Breast epithelium (tissue), 4 donors: ENCODE measurements at places on chromosomes 11 and 22. TPM values are rescaled to one million over a fixed set of nuclear protein-coding genes. Genes with fewer than 3 reads are reported as not detected.

The TMEM126B gene
- 50.5 TPM for total RNA-seq

The C11orf86 gene
- total RNA-seq, result not detected

The TYR gene
- not detected for total RNA-seq

The YAP1 gene
- total RNA-seq, result 179 TPM

- peak; percentile 60 for DNase-seq
These were observed 19.8 kb downstream of the FAM118A start for GRCh38 chr22:45329530-45329936.

DNA sequence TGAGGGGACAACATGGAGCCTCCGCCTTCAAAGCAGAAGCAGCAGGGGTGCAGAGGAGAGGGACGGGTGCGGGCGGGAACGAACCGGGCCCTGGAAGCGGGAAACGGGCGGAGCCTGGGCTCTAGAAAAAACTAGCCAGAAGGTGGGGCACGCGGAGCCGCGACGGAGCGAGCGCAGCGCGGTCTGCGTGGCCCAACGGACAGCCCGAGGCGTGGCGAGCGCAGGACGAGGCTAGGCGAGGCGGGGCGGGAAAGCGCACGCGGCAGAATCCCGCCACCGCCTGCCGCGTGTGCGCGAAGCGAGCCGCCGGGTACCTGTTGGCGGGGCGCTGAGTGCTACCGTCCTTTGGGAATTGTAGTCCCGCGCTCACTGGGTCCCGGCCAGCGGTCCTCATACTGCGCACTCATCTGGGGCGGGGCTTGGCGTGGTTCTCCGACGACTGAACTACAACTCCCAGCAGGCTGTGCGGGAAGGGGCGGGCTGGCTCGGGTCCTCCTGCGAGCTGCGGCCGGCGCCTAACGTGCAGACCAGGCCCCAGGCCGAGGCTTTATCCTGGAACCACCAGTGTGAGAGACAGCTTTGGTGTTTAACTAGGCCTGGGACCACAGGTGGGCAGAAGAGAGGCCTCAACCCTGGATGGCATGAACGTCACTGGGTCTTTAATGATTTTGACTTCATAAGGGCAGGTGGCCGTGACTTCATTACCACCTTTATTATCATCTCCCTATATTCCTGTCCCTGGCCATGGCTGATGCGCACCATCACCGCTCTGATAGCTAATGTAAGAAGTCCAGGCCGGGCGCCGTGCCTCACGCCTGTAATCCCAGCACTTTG, at the start of gene ATL3:
ATL3 (minus strand) TSS at position 55 of the 834 bp plus-strand sequence; CDS start at position 14, 41 bp downstream.
- peak; percentile 99 for DNase-seq

DNA sequence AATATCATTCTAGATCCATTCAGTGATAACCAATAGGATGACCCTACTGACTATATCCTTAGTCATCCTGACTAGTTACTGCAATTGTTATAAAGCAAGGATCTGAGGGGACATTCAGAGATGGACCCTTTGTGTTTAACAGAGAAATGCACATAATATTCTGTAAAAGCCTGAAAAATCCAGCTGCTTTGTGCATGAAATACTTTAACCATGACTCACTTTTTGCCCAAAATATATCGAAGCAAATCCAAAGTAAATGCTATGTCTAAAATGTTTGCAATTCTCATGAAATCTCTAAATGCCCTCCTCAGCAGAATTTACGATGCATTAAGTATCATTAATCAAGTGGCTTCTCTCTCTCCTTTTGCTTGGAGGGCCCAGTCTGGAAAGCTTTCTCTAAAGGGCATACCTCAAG, 178.8 kb upstream of the MTMR2 start:
- no peak for DNase-seq

GRCh38 chr22:25942856-25943411, 200.9 kb downstream of the MYO18B start:
- DNase-seq, result no peak

GRCh38 chr11:83438438-83438837, 152.3 kb upstream of the CCDC90B start:
- no peak for DNase-seq

DNA sequence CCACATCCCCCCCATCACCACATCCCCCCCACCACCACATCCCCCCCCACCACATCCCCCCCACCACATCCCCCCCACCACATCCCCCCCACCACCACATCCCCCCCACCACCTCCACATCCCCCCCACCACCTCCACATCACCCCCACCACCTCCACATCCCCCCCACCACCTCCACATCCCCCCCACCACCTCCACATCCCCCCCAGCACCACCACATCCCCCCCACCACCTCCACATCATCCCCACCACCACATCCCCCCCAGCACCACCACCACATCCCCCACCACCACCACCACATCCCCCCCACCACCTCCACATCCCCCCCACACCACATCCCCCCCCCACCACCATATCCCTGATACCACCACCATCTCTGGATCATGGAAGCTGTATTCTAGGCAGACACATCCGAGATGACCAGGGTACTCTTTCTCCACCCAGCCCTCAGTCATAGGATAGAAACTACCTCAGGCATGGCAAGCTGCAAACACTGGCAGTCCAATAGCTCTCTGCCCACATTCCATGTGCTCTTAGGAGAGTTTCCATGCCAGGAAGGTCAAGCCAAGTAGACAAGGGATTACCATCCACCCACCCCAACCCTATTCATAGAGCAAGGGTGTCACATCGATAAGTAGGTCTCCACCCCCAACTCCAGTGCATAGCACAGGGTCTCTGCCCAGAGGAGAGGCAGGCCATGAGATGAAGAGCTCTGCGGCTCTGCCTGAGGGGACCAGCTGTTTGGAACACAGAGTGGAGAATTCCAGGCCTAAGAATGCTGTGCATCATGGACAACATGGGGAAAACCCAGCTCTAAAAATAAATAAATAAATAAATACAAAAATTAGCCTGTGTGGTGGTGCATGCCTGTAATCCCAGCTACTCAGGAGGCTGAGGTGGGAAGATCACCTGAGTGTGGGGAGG, 33.0 kb upstream of the TEAD1 start:
- DNase-seq, result no peak

DNA sequence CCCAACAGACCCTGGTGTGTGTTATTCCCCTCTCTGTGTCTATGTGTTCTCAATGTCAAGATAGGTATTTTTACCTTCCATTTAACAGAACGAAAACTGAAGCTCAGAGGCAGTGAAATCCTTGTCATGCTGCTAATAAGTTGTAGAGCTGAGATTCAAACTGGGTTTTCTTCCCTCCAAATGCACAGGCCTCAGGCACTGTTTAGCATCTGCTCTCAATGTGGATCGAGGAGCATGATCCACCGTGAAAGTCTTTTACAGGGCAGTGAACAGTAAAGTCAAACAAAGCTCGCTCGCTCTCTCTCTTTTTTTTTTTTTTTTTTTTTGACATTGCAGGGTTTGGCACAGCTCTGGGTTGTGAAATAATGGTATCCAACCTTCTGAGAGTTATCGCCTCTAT, 401.0 kb upstream of the SYN3 start:
- no peak for DNase-seq

GRCh38 chr22:44660051-44660830, 41.8 kb upstream of the PRR5 start:
- no peak for DNase-seq

- no peak for DNase-seq
These were observed 2.7 kb upstream of the CLMP start for GRCh38 chr11:123197711-123198110.

DNA sequence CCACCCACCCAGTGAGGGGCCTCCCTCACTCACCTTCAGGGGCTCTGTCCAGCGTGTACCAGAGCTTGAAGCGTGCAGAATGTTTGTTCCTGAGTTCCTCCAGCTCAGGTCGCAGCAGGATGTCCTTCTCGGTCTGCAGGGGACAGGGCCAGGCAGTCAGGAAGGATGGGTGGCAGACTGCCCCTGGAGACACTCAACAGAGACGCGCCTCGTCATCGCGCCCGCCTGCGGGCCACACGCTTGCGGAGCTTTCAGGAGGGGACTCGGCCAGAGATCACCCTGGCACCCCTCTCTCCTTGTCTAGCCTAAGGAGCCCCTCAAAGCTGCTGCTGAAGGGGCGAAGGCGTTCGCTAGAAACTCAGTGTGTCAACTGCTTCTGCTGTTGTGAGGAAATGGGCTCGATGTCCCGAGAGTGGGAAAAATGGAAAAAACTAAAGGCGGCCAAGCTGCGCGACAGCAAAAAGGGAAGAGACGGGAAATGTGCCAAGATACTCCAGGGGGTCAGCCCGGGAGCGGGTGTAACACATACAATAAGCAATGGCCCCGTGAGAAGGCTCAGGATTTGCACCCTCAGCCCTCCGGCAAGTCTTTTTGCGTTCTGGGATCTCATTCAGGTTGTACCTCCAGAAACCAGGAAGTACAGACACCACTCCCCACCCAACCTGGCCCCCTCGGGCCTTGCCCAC, 9.2 kb upstream of the POLDIP3 start:
- no peak for DNase-seq

GRCh38 chr11:79925570-79925969, 484.7 kb upstream of the TENM4 start:
- no peak for DNase-seq

DNA sequence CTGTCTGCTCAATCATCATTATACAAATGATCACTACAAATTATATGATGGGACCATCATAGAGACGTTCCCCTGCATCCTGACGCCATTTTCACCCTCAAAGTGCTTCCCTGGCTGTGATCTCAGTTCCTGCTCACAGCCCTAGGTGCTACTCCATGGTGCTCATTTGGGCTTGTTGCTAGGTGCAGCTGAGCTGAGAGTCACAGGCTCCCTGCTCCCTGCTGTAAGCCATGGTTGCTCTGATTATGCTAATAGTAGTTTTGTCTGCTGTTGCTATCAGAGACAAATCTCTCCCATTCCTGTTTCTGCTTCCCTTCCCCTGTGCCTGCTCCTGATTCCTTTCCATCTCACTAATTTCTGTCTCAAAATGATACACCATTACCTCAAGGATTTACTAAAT, 474.3 kb downstream of the METTL15 start:
- DNase-seq, result no peak

DNA sequence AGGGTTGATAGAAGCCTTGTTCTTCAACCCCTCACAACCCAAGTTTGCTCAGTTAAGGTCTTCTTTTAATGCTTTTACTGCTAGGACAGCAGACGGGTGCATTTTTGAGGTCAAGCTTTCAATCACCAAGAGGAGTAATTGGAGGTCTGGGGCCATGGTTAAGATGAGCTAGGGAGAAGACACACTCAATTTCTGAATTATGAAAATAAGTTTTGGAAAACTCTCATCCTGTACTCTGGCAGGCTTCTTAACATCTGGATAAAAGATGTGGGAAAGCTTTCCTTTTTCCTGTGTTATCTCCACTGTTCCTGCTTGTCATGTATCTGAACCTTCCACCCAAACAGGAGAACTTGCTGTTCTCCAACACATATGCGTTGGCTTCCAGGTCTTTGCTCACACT, 9.7 kb downstream of the ABTB2 start:
- no peak for DNase-seq

- DNase-seq, result no peak
These were observed 762.2 kb downstream of the ETS1 start for GRCh38 chr11:127825183-127825582.

DNA sequence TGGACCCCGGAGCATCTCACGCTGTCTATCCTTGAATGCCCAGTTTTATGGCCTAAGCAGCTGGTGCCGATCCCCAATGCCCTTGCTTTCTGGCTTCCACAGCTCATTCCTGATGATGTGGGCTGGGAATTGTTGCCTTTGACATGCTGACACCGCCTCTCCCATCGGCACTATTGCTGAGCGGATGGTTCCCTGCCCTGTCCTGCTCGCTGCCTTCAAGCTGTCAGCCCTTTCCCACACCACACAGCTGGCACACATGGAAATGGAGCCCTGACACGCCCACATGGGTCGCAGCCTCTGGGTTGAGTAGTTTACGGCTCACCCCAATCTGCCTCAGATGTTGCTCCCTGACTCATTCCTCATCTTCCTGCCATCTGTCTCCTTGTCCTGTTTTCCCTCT, 110.2 kb upstream of the SESN3 start:
- no peak for DNase-seq

DNA sequence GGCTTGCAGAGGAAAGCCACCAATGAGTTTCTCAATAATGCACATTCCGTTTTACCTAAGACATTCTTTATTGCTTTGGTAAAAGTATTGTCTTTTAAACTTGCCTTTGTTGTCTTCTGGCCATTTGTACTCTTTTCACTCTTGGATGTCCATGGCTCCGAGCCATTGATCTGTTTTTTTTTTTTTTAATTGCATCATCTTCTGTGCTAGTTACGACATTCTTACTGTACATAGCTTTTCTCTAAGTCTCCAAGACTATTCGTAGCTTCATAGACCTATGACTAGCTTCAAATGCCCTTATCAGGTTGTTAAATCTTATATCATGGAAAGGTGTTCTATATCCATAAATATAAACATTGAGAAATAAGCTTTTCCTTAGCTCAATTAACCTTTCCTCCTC, 1522.6 kb downstream of the FAM181B start:
- no peak for DNase-seq

DNA sequence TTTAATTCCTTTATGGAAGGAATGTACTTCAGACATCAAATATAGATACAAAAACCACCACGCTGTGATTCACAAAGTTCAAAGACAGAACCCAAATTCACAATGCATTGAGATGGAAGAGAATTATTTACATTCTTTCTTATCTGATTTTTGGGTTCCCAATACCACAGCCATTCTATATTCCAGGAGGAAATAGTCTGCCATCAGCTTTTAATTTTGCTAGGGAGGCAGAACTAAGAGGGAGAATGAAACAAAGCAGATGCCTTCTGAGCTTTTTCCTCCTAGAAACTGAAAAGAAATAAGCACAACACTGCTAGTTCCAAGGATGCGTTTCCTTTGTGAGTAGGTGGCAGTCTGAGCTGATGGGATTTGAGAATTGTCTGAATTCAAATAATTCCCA, 283.0 kb upstream of the NARS2 start:
- DNase-seq, result no peak
